Left kidney (tissue), 8 donors: ENCODE measurements at places on chromosomes 11 and 22.

DNA sequence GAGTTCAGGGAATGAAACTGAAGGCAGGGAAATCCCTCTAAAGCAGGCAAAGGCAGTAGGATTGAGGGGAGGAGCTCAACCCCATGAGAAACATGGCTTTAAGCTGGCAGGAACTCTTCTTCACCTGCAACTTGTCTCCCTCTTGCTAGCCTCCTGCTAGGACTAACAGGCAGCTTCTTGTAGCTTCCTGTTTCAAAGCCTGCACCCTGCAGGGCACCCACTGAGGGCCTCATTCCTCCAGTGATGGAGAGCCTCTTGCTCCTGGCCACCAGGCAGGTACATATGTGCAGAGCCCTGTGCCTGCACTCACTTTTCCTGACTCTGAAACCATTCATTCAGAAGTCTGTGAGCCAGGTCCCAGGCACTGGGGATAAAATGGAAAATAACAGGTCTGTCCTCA lies 137.0 kb downstream of the SERGEF start:
- DNase-seq = no peak

GRCh38 chr11:36098087-36098486 lies 154.2 kb downstream of the LDLRAD3 start:
- DNase-seq = no peak

DNA sequence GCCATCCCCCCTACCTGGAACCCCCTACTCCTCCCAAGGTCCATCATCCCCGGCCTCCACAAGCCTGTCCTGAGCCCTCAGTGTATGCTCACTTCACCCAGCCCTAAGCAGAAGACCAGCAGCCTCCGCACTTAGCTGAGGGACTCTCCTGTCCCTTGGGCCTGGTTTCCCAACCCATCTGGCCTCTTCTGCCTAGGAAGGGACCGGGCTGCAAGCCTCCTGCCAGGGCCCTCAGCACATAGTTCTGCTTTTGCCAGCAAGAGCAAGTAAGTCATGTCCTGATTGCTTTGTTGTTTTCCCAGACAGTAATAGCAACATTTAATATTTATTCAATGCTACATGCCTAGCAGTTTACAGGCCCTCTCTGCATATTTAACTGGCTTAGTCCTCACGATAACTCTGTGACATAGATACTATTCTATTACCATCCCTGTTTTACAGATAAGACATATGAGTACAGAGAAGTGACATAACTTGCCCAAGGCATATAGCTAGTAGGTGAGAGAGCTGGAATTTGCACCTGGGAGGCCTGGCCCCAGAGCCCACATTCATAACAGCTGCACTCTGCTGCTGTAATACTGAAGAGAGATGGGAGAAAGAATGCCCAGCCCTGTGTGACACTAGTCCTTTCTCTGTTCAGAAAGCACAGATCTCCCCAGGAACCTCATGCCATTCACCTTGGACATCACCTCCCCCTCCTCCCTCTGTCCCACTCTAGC lies 139.2 kb downstream of the PARVA start:
- no peak for DNase-seq

GRCh38 chr11:914747-915501 lies 4.3 kb upstream of the CHID1 start:
- DNase-seq = no peak

- DNase-seq = no peak
These were observed 628 bp upstream of the GGA1 start for GRCh38 chr22:37607935-37608476.

DNA sequence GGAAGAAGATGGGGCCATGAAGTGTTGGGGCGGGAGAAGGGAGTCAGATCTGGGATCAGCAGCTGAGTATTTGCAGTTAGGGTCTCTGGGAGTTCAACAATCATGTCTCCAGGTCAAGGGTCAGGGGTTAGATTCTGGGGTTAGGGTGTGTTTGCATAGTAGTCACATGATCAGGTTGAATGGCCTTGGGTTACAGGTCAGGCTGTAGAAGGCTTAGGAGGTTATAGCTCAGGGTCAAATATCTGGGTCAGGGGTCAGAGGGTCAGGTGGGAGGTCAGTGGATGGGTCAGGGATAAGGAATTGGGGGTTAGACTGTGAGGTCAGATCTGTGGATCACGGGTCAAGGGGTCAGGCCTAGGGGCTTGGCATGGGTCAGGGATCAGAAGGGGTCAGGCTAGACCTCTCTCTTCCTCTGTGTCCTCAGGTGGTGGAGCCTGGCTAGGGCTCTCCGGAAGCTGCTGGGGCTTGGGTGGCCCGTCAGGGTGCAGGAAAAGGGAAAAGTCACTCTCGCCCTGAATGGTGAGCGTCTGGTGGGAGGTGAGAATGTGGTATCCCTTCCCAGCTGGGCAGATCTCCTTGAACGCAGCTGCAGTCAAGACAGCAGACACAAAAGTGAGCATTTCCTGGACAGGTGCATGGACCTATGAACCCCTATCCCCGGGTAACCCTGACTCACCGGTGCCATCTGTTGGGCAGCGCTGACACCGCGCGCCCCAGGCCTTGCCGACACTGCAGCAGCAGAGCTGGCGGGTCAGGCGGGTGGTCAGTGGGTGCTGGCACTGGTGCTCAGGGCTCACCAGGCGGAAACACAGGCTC lies 6.4 kb downstream of the LTBP3 start:
- DNase-seq = no peak

- no peak for DNase-seq
These were observed 138.7 kb downstream of the TRIM29 start for GRCh38 chr11:119999220-119999619.

DNA sequence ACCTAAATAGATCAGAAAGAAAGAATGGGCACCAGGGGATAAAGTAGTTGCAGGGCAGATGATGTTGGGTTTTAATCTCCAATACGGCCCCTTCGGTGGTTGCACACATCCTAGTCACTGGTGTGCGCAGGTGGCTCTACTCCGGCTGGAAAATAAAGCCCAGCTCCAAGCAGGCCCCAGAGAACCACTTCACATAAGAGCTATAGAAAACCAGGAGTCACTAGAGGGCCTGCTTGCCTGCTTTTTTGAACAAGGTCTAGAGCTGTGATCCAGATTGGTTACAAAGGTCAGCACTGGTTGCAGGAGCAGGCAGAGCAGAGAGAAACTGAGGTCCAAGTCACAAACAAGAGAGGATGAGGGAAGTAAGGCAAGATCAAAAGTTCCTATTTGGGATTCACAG lies 41.5 kb upstream of the MS4A8 start:
- DNase-seq = no peak

GRCh38 chr11:110098645-110099044 lies 5.5 kb downstream of the ZC3H12C start:
- no peak for DNase-seq

DNA sequence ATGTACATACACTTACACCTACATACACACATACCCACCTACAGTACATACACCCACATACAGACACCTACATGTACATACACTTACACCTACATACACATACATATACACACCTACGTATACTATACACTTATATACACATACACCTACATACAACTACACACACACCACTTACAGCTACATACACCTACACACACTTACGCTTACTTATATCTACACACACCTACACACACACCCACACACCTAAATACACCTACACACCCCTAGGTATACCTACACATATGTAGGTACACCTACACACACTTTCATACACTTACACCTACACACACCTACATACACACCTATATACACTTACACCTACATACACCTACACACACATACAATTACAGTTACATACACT lies 61.0 kb downstream of the ARHGAP8 start:
- DNase-seq = no peak

DNA sequence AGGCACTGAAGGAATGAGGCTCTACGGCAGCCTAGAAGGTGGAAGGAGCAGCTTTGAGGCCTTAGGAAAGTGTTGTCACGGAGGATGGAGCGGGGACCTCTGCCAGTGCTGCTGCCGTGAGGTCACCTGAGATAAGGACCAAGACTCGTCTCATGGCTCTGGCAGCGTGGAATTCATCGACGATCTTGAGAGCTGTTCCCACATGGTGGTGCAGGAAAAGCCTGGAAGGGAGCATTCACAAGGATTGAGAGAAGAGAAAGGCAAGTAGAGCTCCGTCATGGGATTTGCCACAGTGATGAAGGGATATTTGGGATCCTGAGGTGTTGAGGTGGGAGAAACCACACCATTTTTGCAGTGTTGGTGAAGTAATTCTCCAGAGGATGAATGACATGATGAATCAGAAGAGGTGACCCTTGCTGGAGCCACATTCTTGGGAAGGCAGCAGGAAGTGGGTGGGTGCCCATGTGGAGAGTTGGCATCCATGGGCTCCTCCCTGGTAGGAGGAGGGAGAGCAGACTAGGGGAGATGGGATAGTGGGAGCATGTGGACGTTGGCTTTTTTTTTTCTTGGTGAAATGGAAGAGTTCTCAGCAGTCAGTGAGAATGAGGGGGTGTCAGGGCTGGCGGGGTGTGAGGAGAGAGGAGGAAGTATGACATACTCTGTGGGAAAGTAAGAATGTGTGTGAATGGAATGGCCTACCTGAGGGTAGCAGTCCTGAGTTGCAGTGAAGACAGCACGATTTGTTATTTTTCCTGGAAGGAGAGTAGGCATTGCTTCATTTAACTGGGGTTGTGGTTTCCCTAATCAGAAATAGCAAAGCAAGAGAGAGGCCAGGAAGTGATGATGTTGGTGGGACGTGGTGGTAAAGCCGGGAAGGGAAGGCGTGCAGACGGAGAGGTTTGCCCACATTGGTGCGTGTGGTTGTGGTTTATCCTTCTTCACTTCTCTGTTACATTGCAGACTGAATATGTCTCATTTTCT lies 11.1 kb downstream of the PPP6R3 start:
- no peak for DNase-seq

DNA sequence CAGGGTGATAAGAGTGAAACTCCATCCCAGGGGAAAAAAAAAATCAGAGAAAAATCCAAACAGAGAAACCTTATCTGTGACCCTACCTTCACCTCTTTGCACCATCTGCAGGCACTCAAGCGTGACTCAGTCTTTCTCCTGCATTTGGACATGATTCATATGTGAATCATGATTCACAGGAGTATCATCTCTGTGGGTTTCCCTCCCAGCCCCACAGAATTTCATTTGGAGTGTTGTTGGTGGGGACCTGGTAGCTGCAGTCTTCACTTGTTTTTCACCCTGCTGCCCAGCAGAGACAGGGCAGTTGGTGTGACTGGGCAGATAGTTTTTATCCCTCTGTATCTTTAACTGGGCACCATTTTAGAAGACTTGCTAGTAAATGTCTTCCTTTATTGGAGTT lies 75.7 kb downstream of the DEPDC5 start:
- no peak for DNase-seq

- DNase-seq = no peak
These were observed 92.9 kb downstream of the TRAF6 start for GRCh38 chr11:36417154-36417553.

DNA sequence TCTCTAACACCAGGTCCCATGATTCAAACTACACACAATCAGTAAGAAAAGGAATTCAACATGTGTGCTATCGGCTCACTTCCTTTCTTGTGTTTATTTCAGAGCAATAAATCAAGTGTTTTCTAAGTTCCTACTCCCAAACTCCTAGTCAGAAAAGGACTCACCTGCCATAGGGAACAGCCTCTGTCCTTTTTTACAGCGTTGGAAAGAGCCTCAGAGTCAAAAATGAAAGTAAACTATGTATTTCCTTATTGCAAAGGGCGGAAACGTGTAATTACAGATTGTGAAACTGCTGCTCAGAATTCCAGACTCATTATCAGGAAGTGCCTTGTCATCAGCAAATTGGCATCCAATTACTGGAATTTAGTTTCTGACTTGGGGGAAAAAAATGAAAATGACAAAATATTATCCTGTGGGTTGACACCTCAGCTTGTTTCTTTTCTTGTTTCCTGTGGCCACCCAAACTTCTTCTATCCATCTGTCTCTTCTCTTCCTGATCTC lies at the start of gene CASP4:
TSS of gene CASP4 (minus strand) at position 220 of the 501 bp plus-strand sequence. CDS start at position 171, 49 bp downstream.
- DNase-seq = peak; percentile 10

- no peak for DNase-seq
These were observed 9.3 kb upstream of the MRGPRD start for GRCh38 chr11:68989936-68990606.

DNA sequence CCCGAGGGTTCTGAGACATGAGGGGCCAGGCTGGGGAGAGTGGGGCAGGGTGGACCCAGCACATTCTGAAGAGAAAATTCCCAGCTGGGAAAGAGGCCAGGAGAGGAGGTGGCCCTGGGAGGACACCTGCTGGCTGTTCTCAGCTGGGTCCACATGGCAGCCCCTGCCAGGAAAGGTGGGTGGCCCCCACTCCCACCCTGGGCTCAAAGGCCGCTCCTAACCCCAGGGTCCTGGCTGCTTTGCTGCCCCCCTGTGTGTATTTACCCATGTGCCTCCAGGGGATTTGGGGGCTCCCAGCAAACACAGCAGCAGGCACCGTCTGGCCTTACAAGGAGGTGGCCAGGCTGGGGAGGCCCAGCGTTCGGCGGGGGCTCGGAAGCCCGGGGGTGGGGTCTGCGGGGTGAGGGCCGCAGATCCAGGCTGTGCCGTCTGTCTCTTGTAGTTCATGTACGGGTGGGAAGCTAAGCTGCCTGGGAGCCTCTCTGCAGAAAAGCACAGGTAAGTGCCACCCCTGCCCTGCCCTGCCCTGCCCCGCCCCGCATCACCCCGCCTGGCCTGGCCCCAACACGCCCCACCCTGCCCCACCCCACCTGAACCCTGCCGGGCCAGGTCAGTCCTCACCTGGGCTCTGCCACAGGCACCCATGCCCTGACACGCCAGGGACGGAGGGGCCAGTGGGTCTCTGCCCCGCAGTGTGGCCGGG lies 10.6 kb downstream of the MUC5B start:
- no peak for DNase-seq

- no peak for DNase-seq
These were observed 23.0 kb downstream of the CDON start for GRCh38 chr11:126039485-126040271.

GRCh38 chr11:8086001-8086479 lies 5.0 kb downstream of the TUB start:
- no peak for DNase-seq

GRCh38 chr11:122172352-122173073 lies 56.5 kb upstream of the BLID start:
- no peak for DNase-seq

GRCh38 chr22:41779929-41780505 lies 20.5 kb upstream of the CCDC134 start:
- no peak for DNase-seq

GRCh38 chr11:110297076-110297725 lies 787 bp upstream of the RDX start:
- no peak for DNase-seq

DNA sequence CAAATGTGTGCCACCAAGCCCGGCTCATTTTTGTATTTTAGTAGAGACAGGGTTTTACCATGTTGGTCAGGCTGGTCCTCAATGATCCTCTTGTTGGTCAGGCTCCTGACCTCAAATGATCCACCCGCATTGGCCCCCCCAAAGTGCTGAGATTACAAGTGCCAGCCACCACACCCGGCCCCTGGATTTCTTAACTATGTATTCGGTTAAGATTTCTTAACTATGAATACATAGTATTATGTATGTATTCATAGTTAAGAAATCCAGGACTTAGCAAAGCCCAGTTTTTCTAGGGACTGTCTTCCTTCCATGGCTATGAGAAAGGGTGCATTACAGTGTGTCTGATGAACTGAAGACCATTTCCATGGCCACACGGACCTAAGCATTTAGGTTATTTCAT lies 1.7 kb downstream of the C11orf91 start:
- DNase-seq = no peak
